ENCODE measurements at places on chromosomes 16 and 17. TPM values are rescaled to one million over a fixed set of nuclear protein-coding genes. Genes with fewer than 3 reads are reported as not detected.

- DNase-seq, result no peak
Observed at GRCh38 chr16:70510216-70510615, 13.1 kb downstream of the COG4 start.

The TNK1 gene
- 0.43 TPM for total RNA-seq

The WSCD1 gene
- 11.4 TPM for total RNA-seq

The LRRC75A gene
- total RNA-seq, result 1.2 TPM

The PDILT gene
- total RNA-seq, result not detected

The FLOT2 gene
- total RNA-seq, result 72.4 TPM

The PDE6G gene
- total RNA-seq, result not detected

DNA sequence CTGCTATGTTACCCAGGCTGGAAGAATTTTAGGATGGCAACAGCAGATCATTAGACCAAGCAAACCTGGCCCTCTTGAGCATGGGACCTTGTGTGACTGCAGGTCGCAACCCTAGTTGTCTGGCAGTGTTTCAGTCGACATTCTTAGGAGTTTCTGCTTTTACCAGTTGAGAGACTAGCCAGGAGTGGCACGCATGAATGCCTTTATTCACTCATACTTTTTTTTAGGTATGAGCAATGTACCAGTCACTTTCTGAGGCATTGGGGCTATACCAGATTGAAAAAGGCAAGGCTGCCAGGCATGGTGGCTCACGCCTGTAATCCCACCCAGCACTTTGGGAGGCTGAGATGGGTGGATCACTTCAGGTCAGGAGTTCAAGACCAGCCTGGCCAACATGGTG, 28.2 kb upstream of the HAS3 start:
- no peak for DNase-seq

- DNase-seq, result no peak
Observed at GRCh38 chr16:73093146-73094144, 45.5 kb upstream of the ZFHX3 start.

GRCh38 chr16:51657848-51658247, 506.8 kb upstream of the SALL1 start:
- DNase-seq, result no peak

The OSGIN1 gene
- total RNA-seq, result 7.8 TPM

DNA sequence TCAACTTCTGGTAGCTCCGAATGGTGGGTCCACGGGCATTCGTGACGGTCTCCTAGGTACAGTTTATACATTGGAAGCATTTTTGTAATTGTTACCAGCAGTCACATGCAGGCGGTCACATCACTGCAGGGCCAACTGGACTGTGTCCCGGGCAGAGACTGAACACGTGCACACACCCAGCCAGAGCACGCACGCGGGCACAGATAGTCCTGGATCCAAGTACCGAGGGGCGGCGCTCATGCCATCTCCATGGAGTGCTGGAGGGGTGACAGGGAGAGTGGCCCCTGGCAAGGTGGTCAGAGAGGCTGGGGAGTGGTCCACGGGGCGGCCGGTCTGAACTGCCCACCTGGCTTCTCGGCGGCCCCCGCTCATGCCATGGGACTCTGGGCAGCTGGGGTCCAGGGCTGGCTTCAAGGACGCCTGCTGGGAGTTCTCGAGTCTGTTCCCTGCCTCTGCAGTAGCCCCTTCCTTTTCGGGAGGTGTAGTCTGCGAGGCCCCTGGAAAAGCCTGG, 34.2 kb downstream of the BAIAP2 start:
- DNase-seq, result no peak

The APOBR gene
- 1.2 TPM for total RNA-seq

DNA sequence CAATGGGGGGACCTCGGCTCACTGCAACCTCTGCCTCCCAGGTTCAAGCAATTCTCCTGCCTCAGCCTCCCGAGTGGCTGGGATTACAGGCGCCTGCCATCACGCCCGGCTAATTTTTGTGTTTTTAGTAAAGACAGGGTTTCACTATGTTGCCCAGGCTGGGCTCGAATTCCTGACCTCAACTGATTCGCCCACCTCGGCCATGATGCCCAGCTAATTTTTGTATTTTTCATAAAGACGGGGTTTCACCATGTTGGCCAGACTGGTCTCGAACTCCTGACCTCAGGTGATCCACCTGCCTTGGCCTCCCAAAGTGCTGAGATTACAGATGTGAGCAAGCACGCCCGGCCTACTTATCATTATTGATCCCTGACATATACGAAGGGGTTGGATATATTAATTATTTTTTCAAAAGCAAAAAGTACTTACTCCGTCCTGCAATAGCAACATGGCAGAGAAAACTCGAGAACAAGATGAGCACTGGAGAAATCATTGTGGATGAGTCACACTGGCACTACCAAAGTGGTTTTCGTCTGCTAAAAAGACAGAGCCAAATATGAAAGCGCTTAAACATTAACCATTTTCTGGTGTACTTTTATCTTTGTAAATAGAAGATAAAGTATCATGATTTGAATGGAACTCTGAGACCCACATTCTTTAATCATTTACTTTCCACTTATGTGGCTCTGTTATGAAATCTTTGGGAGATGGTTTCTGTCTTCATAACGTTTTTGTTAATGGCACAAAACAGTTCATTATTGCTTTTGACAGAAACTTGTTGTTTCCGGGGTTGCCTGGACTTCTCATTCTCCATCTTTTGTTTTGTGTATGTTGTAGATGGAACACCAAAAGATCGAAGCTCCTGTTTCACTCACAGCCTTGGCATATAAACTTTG, at the start of gene APOH:
Gene APOH, minus strand, starts transcription at position 529 of the 896 bp plus-strand sequence. Its CDS starts 36 bp downstream, at position 493.
- DNase-seq, result no peak
